ENCODE measurements at places on chromosomes 1 and 21. TPM values are rescaled to one million over a fixed set of nuclear protein-coding genes. Genes with fewer than 3 reads are reported as not detected.

The SEC16B gene
- 0.32 TPM for polyA plus RNA-seq

The ADAMTS1 gene
- polyA plus RNA-seq: 118 TPM

The RGS8 gene
- polyA plus RNA-seq: not detected

The OR2T35 gene
- not detected for polyA plus RNA-seq

The ERICH3 gene
- not detected for polyA plus RNA-seq
